Stimulated activated CD4-positive, alpha-beta T cell treated with anti-CD3 and anti-CD28 coated beads, Interleukin-1b, Interleukin-23, amount 100 ng/mL, for 1 hour (primary cell): ENCODE measurements at places on chromosomes 2 and 18.

GRCh38 chr18:62200121-62200914 is 13.3 kb downstream of the RELCH start:
- no peak for DNase-seq

DNA sequence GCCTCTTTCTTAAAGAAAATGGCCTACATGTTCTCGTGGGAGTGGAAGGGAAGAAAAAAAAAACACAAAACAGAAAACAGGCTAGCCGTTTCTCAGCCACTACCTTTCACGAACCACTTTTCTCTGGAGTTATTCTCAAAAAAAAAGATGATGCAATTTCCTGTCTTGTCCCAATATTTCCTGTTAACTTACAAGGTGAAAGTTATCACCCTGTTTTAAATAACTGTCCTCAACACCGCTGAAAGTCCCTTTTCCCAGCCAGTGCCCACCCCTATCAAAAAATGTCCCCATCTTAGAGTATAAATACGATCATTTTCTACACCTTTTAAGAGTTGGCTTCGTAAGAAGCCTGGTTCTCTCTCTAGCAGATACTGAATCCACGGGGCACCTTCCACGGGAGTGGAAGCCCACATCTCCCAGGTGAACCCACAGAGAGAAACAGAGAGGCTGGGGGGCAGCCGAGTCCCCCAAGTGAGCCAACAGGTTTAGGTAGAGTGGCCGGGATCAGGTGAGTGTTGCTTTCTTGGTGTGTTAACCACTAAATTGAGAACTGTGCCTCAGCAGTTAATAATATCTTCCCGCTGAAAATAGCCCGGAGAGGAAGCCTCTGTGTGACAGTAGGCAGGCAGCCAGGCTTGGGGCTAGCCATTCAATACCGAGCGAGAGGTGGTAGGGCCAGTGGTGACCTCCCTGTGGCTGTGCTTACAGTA is 15.9 kb downstream of the SMAD7 start:
- DNase-seq = no peak

DNA sequence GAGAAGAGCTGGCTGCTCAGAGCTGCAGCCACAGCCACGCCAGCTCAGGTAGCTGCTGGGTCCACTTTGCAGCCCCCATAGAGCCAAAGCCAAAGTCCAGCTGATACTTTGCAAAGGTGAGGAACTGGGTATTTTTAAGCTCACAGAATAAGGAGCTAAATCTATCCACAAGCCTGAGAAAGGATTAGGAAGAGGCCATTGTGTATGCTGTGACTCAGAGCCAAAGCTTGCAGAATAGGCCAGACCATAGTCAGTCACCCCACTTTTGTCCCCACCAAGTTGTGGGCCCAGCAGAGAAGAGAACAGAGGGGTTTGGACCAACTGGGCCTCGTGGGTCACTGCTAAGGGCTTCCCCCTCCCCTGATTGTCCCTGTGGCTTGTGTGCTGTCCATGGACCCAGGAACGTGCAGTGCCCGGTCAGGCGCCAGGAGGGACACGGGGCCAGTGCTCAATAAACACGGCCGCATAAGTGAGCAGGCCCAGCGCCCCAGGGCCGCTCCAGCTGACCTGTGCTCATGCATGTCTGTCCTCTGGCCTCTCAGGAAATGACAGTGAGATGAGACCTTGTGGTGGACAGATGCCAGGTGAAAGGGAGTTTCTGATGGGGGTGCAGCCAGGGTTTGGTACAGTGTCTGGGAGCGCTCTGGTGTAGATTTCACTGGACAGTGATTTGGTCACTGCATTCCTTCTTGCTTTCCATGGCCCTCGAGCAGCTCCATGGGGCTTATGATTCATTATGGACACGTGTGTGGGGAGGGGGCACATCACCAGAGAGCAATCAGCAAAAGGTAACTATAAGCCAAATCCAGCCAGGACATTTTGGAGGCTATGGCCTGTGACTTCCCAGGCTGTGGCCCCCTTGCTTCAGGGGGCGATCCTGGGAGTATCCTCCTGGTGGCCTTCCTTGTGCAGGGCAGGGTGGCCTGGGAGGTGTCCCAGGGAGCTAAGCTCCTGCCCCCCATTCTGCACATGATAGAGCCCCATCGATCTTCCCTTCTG is 31.3 kb downstream of the MAL start:
- no peak for DNase-seq

- no peak for DNase-seq
Measured at GRCh38 chr2:9078405-9078804, 74.9 kb upstream of the MBOAT2 start.
